ENCODE measurements at places on chromosomes 4 and X.

DNA sequence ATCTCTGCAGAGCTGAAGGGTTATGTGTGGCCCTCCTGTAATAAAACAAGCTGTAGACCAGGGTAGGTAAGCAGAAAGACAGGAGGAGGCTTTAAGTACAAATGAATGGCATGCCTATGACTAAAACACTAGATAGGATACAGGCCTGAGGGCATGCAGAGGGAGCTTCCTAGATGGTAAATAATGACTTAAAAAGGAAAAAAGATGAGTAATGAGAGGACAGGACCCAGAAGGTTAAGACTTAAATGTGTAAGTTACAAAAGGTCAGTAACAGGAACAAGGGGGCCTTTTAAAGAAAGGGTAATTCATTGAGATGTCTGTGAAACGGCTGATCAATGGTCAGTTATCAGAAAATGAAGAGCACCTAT is 194.8 kb downstream of the SOWAHB start:
- DNase-seq = no peak

- DNase-seq = no peak
Observed at GRCh38 chr4:182809417-182810102, 107.6 kb downstream of the DCTD start.

GRCh38 chr4:110135523-110135922 is 62.9 kb downstream of the ELOVL6 start:
- DNase-seq = no peak

DNA sequence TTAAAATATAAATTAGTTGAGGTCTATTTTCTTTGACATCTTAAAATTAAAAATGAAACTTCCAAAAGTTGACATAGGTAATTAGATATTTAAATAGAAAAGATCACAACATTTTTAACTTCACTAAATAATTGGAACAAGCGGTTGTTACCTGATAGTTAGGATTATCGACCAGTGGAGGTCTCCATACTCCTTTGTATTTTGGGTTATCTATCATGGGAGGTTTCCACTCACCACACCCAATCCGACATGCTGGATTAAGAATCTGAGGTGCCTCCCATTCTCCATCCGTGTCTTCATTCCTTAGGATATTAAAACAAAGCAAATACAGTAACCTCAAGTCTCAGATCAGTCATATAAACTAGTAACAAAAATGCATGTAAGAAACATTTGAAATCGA is 22.2 kb downstream of the SCOC start:
- DNase-seq = no peak

DNA sequence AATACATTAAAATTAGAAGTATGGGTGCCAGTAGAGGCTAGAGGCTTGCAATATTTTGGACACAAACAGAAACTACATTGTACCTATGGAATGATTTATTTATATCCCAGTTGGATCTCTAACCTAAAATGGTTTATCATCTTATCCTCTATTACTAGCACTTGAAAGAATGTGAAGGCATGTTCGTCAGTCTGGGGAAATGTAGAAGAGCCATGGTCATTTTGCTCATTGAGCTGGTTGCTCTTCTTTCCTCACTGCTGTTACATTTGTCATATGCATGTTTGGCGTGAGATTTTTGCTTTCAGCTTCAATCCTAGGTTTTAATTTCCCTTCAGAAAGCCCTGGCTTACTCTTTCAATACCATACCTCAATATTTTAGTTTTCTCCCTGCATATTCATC is 82.4 kb upstream of the MYOZ2 start:
- no peak for DNase-seq

GRCh38 chr4:100095729-100096595 is 94.3 kb downstream of the DDIT4L start:
- peak; percentile 6 for DNase-seq

- DNase-seq = no peak
Observed at GRCh38 chr4:43282534-43282933, 390.0 kb downstream of the GRXCR1 start.

Data from NCI-H2029 (cell line).